Fibroblast of skin of abdomen (primary cell): ENCODE measurements at places on chromosomes 16 and 17.

- DNase-seq = no peak
Measured at GRCh38 chr16:31131841-31132271, 3.7 kb downstream of the PRSS8 start.

DNA sequence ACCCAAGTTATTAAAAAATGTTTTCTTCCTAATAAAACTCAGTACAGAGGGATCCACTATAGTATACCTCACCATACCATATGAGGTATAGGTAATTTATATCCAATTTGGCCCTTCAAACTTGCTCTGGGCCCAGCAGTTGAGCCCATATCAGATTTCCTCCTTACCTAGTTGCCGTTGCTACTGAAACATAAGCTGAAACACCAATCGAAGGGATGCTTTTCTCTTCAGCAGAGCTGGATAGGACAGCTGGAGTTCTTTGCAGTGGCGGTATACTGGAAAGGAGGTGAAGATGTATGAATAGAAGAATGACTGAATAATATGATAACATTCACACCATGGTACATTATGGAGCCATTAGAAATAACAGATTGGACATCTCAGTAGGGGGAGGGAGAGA is 42.7 kb downstream of the TNRC6C start:
- DNase-seq = no peak

- DNase-seq = no peak
Measured at GRCh38 chr17:59469786-59470485, 95.5 kb upstream of the DHX40 start.

DNA sequence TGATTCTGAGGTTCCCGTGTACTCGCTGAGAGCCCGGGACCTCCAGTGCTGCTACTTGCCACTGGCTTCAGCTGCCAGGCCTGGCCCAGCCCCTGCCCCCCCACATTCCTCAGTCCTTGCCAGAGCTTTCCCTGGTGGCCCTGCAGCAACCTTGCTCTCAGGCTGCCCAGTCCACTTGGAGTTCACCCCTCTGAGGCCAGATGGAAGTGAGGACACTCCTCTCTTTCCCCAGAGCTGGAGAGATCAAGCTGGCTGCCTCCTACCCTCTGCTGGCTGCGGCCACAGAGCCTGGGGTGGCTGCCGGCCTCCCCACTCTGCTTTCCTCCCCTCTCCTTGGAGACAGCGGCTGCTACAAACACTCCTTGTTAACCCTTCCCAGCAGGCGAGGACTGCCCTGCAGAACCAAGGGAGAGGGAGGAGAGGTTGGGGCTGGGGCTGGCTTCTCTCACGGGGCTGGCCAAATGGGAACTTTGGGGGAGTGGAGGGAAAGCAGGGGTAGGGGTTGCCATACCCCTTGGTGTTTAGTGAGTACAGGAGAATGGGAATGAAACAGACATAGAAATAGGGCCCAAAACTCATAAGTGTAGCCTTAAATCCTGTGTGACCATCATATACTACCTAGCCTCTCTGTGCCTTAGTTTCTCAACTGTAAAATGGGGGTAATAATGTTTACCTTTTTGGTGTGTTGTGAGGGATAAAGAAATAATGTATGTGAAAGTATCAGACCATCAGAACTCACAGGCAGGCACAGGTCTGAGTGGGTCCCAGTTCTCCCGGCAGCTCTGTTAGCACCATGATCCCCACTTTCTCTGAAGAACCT is at the start of gene GAS2L2:
TSS of gene GAS2L2 (minus strand) at position 295 of the 820 bp plus-strand sequence. CDS start 389 bp downstream, outside the sequence.
- no peak for DNase-seq

- DNase-seq = no peak
Measured at GRCh38 chr17:38893607-38894006, 23.7 kb downstream of the LASP1 start.

- no peak for DNase-seq
Measured at GRCh38 chr17:77935121-77935571, 23.4 kb upstream of the TNRC6C start.

GRCh38 chr17:58760248-58760647 is 4.6 kb downstream of the PPM1E start:
- no peak for DNase-seq

DNA sequence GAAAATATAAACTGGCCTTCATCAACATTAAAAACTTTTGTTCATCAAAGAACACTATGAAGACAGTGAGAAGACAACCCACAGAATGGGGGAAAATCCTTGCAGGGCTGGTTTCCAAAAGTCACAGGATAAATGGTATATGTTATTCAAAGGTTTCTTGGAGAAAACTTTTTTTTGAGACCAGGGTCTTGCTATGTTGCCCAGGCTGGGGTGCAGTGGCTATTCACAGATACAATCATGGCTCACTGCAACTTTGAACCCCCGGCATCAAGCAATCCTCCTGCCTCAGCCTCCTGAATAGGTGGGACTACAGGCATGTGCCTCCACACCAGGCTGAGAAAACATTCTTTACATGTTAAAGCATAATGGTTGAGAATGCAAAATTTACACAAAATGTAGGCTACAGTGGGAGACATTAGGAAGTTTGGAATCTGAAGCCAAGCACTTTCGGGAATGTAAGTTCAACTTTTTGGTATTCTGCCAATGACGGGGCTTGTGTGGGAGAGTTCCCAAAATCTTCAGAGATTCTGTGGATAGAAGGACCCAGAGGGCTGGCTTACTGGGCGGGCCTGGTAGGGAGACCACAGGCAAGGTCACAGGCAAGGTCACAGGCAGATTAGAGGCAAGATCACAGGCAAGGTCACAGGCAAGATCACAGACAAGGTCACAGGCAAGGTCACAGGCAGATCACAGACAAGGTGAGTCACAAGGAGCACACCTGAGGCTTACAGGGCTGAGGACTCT is 24.2 kb upstream of the ATP2A3 start:
- DNase-seq = peak; percentile 43

GRCh38 chr17:78883089-78883532 is 19.9 kb downstream of the CEP295NL start:
- DNase-seq = peak; percentile 89

- DNase-seq = no peak
Measured at GRCh38 chr17:64442541-64442971, 6.4 kb upstream of the MILR1 start.

- DNase-seq = no peak
Measured at GRCh38 chr17:78252701-78253635, 21.5 kb downstream of the TMEM235 start.

DNA sequence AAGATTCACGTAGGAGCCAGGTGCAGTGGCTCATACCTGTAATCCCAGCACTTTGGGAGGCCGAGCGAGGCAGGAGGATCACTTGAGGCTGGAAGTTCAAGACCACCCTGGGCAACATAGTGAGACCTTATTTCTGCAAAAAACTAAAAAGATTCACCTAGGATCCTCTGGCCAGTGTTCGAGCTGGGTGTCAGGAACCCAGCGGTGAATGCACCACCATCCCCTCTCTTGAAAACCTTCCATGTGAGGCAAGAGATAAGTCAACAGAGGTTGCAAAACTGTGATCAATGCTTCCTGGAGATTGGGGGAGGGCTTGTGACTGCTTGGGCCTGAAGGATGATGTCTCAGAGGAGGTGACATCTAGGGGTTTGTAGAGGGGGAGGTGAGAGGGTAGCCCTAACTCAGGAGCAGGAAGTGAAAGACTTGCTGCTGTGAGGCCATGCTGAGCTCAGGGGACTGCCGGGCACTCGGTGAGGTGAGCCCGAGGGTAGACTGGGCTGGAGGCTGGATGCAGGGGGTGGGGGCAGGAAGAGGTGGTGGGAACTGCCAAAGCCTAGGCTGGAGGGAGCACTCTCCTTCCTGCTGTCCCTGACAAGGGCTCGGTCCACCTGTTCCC is 11.7 kb downstream of the GJD3 start:
- no peak for DNase-seq

DNA sequence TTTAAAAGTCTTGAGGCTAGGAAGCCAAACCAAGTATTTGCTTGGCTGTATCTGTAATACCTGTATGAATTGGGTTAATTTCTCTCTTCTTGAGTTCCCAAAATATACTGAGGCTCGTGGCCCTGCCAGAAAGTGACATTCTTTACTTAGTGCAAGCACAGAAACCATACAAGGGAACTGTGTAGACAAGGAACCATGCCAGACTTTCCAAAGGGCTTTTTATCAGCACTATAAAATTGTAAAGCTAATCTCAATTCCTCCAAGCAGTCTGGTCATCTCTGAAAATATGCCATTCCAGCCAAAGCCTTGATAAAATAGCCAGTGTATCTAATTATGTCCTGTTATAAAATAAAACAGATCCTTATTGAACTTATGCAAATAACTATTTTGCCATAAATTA is 7.2 kb upstream of the CRYM start:
- no peak for DNase-seq

- no peak for DNase-seq
Measured at GRCh38 chr16:27293343-27293742, 20.4 kb upstream of the IL4R start.

GRCh38 chr17:4968486-4969046 is 949 bp upstream of the SPAG7 start:
- DNase-seq = peak; percentile 38

DNA sequence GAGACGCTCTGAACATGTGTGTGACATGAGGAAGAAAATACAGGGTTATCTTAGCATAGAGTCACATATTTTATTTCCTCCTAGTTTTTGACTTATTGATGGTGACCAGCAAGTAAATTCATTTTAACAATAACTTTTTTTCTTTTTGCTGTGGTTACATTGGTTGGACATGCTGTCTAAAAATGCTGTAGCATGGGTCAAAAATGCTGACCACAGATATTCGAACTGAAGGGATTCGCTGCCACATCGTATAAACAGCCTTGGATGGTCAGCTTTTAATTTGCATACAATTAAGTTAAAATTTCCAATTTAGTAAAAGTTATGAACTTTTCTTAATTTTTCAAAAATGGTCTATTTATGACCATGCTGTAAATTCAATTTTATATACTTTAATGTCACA is 30.5 kb downstream of the RPGRIP1L start:
- DNase-seq = no peak

GRCh38 chr17:7997186-7997585 is 5.2 kb upstream of the GUCY2D start:
- DNase-seq = peak; percentile 18

DNA sequence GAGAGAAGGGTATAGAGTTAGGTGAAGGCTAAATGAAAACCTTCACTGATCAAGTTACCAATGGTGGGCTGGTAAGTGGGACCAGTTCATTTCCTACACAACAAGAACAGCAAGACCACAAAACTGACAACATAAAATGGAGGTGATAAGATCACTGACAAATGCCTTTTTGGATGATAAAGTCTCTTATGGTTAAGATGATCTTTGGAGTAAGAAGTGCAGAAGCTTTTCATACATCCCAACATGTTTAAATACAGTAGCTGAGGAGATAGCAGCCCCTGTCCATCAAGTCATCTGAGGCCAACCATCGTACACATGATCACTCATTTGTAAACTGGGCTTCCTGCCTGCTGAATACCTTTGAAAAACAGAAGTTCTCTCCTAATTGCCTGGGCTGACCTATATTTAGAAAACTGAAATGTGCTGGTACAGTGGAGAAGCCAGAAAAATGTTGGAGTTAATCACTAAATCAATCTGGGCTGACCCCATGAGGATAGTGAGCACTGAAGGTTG is 259.0 kb upstream of the ZFHX3 start:
- DNase-seq = no peak

- DNase-seq = peak; percentile 68
Measured at GRCh38 chr17:44044071-44044470, 22.4 kb downstream of the LSM12 start.

- no peak for DNase-seq
Measured at GRCh38 chr16:88705076-88705684, 1.0 kb downstream of the RNF166 start.

GRCh38 chr17:29885031-29885640 is 44.9 kb downstream of the SSH2 start:
- no peak for DNase-seq

DNA sequence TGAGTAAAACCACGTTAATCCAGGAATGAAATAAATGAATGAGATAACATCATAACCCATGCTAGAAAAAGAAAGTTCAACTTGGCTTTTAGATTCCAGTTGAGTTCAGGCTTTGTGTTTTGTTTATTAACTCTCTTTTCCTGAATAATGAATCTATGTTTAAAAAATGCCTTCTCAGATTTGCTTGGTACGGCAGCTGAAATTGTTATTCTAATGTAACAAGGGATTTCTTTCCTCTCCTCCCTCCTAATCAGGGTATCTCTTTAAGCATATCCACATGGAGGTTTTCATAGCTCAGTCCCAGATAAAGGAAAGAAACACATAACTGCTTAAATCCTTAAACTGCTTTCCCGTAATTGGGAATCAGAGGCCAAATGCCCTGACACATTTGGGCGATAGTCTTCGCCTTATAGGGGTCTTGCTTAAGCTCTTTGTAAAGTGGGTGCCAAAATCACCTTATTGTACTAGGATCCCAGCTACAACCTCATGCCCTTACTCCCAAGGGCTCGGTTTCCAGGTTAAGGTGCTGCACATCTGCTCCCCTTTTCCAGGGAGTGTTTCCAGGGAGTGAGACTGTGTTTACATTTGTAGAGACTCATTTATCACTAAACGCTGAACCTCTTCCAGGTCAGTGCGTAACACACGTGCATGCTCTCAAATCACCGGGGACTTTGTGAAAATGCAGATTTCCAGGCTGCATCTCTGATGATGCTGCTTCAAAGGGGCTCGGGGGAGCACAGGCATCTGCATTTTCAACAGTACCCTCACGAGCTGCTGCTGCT is 142.8 kb upstream of the FOXF1 start:
- DNase-seq = no peak

- no peak for DNase-seq
Measured at GRCh38 chr17:58493506-58493905, 5.3 kb upstream of the HSF5 start.

GRCh38 chr16:53974484-53975080 is 270.6 kb downstream of the FTO start:
- DNase-seq = peak; percentile 56

DNA sequence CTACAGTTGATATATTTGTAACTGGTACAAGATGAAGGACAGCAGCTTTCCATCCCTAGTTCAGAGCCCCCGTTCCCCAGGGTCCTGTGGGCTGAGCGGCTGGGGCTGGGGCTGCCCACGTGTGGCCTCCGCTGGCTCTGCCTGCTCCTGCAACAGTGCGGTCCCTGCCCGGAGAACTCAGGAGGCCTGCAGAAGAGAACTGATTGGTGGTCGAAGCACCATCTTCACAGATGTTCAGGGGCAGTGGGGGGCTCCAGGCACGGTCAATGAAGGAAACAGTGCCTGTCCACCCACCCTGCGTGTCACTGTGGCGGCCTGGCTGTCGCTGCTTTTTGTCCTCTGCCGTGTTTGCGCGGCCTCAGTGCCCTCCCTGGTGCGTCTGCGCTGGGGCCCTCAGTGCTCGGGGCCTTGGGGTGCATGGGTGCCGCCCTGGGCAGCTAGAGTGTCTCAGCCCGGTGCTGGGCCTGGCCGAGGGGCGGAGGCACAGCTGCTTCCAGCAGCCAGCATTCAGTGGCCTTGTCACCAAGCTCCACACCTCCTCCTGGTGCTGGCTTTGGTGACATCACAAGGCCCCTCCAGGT is 4.2 kb upstream of the NUDT16L1 start:
- DNase-seq = no peak

GRCh38 chr16:57741660-57742191 is 6.2 kb downstream of the KATNB1 start:
- no peak for DNase-seq

DNA sequence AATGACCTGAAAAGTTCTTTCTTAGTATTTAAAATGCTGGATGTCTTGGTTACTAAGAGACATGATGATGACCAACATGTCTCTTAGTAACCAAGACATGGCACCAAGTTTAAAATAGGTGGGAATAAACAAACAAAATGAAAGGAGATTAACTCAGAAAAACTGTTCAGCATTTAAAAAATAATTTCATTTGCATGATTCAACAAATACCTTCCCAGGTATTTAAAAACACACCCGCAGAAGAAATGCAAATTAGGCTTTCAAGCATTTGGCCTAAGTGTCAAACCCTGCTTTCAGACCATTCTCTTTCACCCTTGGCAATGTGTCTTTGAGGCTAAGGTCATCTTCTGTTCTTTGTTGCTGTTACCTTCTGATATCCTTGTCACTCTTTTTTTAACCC is 91.4 kb upstream of the CORO6 start:
- no peak for DNase-seq
